Suprapubic skin (tissue), 4 donors: ENCODE measurements at places on chromosomes 1 and 21.

DNA sequence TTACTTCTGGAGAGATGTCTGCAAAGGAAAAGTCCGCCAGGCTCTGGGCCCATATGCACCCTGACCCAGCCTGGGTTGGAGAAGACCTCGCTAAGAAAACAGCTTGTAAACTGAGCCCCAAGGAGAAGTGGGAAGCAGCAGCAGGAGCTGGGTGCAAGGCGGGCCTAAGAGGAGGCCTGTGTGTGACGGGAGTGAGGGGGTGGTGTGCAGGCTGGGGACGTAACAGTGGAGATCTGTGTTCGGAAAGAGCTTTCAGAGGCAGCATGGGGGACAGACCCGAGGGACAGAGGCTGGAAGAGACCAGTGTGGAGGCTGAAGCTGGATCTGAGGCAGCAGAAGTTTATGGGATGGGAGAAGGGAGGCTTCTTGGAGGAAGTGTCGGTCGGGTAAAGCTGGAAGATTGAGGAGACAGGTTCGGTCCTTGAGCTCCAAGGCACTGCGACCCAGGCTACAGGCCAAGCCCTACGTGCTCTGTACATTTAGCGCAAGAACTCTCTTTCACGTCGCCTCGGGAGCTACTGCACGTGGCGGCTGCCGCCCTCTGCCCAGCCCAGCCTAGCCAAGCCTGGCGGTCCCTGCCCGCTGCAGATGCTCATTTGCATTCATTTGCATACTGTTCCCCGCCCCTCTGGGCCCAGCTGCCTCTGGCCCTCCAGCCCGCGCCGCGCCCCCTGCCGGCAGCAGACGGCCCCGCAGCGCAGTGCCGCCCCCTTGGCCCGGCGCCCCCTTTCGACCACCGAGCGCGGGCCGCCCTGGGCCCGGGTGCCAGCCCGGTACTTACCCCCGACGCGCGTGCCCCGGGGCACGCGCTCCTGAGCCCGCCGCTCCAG lies 6.3 kb downstream of the HPCA start:
- DNase-seq, result no peak

DNA sequence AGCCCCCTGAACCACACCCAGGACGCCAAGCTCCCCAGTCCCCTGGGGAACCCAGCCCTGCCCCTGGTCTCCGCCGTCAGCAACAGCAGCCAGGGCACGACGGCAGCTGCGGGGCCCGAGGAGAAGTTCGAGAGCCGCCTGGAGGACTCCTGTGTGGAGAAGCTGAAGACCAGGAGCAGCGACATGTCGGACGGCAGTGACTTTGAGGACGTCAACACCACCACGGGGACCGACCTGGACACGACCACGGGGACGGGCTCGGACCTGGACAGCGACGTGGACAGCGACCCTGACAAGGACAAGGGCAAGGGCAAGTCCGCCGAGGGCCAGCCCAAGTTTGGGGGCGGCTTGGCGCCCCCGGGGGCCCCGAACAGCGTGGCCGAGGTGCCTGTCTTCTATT lies 42.7 kb upstream of the ARHGEF16 start:
- no peak for DNase-seq

- no peak for DNase-seq
Observed at GRCh38 chr1:67174716-67175284, 8.5 kb downstream of the IL23R start.

- no peak for DNase-seq
Observed at GRCh38 chr1:21034725-21035628, 141.7 kb downstream of the EIF4G3 start.

- no peak for DNase-seq
Observed at GRCh38 chr1:47325528-47325927, 8.1 kb upstream of the CMPK1 start.

GRCh38 chr1:9230869-9231533 lies 3.6 kb upstream of the H6PD start:
- DNase-seq, result no peak

DNA sequence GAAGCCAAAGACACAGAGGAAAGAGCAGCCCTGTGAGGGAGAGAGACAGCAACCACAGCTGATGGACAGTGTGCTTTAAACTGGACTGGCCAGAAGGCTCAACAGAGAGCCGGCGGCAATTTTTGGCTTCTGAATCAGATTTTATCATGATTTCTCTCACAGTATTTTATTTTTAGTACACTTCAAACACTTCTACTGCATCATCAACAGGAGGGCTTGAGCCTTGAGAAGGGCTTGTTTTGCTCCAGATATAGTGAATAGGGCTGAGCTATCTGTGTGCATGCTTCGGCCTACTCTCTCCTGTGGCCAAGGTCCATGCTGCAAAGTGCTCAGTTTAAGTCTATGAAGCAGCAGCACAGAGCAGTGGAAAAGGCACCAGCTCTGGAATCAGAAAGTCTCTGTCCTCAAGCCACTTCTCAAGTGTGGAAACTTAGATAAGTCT lies 33.3 kb downstream of the ADCY10 start:
- no peak for DNase-seq

DNA sequence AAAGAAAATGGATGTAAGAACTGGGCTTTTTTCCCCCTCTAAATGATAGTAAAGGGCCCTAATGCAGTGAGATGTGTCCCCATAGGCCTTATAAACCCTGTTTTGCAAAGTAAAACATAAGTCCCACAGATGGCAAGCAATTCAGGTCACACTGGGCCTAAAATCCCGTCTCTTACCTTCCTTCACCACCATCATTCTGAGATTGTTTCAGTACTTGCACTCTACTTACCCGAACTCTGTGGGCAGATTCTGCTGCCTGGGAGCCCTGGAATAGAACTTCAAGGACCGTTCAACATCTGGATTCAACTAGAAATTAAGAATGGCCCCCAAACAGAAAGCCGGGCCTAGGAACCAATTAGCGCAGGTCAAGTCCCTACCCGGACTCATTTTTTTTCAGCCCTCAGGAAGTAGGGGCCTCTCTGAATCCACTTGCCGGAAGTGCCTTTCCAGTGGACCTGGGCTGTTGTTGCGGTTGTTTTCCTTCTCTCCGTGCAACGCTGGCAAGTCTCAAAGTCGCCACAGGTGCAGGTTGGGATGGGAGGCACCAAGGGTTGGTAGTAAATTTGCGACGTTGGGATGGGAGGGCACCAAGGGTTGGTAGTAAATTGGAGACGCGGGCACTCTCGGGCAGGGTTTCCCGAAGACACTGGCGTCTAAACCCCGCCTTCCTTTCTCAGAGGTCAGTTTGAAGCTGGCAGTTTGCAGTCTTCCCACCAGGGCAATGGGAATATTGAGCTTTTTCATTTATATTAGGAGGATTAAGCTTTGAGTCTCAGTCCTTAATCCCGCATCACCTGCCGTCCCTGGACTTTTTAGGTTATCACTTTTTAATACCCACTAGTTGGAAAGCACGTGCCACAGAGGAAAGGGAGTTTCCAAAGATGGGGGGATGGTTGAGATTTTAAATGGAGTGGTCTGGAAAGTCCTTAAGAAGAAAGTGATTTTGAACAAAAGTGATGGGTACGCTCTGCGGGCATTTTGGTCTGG lies at the start of gene TMEM69:
Gene TMEM69, plus strand, starts transcription at position 428 of the 987 bp plus-strand sequence. CDS start 2,888 bp downstream, outside the sequence.
- peak; percentile 82 for DNase-seq

- no peak for DNase-seq
Observed at GRCh38 chr1:221708076-221708571, 33.8 kb downstream of the DUSP10 start.
